ENCODE measurements at places on chromosomes 6 and 20.
A peak's percentile ranks its signal among the peaks of the same experiment; 100 is the strongest.

GRCh38 chr20:41249411-41250281 lies 67.9 kb downstream of the ZHX3 start:
- DNase-seq, result no peak

- no peak for DNase-seq
Observed at GRCh38 chr20:38203337-38203980, 38.4 kb upstream of the TGM2 start.

- no peak for DNase-seq
Observed at GRCh38 chr6:83974409-83975050, 59.0 kb upstream of the MRAP2 start.

- DNase-seq, result no peak
Observed at GRCh38 chr6:110882824-110883554, 8.4 kb downstream of the AMD1 start.

GRCh38 chr6:71124340-71124739 lies 164.3 kb upstream of the OGFRL1 start:
- no peak for DNase-seq

- DNase-seq, result no peak
Observed at GRCh38 chr20:17595856-17596255, 26.0 kb downstream of the DSTN start.

GRCh38 chr6:7528565-7528964 lies 12.9 kb upstream of the DSP start:
- no peak for DNase-seq

- DNase-seq, result no peak
Observed at GRCh38 chr6:128410584-128410983, 109.8 kb downstream of the PTPRK start.

DNA sequence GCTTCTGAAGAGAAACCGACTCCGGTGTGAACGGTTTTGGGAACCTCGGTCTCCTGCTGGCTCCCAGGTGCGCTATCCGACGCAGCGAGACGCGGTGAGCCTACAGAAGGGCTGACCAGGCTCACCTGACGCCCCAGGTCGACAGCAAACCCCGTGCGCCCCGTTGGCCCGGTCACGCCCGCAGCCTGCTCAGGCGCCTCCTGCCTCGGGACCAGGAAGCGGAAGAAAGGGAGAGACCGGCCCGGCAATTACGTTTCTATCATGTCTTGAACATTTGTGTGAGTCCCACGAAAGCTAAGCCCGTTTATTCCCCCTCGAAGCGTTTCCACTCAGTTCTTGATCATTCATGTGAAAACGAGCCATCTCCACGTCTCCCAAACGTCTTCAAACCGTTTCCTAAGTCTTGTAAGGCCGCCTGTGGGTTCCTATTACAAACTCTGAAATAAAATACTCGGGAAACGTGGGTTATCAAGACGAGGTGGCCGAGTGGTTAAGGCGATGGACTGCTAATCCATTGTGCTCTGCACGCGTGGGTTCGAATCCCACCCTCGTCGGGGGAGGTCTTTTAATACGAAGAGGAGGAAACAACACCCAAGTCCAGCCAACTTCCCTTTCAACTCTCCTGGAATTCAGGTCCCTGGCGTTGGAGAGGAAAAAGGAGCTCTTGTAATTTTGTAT lies 150.5 kb upstream of the PRSS16 start:
- DNase-seq, result peak; percentile 49

DNA sequence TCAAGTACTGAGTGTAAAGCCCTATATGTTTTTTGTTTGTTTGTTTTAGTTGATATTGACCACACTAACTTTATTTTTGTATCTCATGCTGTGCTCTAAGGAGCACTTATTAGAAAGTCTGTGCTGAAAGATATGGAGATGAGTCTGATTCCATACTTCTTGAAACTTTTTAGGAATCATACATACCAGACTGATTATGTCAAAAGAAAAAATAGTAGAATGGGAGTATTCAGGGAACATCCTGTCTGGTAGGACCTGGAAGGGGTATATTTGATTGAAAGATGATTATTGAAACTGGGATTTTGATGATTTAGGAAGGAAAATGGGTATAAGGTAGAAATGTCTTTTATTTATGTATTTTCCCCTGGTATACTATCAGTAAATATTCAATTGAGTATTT lies 111.4 kb downstream of the QKI start:
- no peak for DNase-seq

GRCh38 chr6:87344731-87345130 lies at the start of gene C6orf163:
Gene C6orf163, plus strand, starts transcription at chr6:87344813. Its CDS starts 287 bp downstream, at chr6:87345100.
- DNase-seq, result no peak

DNA sequence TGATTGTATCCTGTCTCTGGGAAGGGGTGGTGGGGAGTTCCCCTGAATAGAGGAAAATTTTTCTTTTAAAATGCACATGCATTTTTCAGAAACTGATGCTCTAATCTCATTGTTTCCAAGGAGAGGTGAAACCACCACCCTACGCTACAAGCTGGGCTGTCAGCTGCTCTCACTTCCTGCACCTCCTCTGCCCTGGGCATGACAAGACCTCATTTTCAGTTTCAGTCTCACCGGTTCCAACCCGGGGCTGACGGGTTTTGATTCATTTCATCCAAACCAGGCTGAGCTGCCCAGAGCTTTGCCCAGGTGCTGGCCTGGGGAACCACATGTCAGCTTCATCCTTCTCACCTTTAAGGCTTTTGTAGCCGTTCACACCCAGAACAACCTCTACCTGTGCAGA lies 99.7 kb downstream of the EYA2 start:
- no peak for DNase-seq

All from DMS 273 treated with DMSO at 0.1 percent for 48 hours (cell line).